ENCODE measurements at places on chromosomes 1 and 21. TPM values are rescaled to one million over a fixed set of nuclear protein-coding genes. Genes with fewer than 3 reads are reported as not detected.

The CELA3B gene
- 6.7 TPM for total RNA-seq

The SRSF11 gene
- total RNA-seq = 193 TPM

- H3K27me3 ChIP-seq = no peaks in the 10 kb centered on the region
- peak overlapping the region; percentile 36 for H3K27ac ChIP-seq
- no peak for DNase-seq
- H3K4me3 ChIP-seq = no peak overlapping the region
These were observed 33.0 kb downstream of the USP48 start for GRCh38 chr1:21749859-21750468.

DNA sequence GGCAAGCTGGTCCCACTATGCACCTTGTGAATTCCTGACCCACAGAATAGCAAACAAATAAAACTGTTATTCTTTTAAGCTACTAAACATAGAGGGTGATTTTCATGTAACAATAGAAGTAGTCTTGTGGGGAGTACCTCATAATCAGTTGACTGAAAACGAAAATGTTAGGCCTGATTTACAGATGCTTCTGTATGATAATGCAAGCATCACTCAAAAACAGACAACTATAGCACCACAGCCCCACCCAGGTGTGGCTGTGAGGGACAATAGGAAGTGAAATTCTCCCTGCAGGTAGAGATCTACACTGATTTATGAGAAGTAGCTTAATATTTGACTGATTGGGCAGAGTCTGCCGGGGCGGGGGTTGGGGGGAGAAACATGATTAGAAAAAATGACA, 26.5 kb upstream of the KRTAP19-8 start:
- DNase-seq = no peak
- no peak overlapping the region for H3K27ac ChIP-seq
- H3K27me3 ChIP-seq = no peaks in the 10 kb centered on the region
- H3K4me1 ChIP-seq = no peaks in the 10 kb centered on the region
- no peak overlapping the region for H3K4me3 ChIP-seq

DNA sequence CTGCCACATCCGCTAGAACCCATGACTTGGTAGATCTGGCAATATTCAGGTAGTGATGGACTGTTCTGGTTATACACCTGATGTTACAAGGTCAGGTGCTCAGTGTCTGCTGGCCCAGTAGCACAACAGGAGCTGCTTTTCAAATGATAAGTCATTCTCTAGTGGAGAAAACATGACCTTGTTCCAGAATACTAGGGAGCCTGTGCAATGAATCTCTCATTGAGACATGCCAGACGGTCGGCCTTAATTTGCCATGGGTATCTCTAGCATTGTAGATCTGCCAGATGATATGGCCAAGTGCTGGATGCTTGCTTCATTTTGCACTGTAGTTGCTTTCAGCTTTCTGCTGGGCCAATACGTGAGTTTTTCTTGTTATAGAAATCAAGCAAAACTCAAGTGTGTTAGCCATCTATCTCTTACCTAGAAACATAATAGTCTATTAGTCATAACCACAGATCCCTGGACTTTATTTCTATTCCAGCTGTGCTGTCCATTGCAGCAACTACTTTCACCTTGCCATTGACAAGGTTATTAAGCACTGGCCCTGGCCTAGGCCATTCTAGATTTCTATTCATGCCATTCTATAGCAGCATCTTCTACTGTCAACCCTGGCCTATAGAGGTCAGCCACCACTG, 13.9 kb upstream of the CENPF start:
- no peaks in the 10 kb centered on the region for H3K27me3 ChIP-seq
- no peak for DNase-seq
- no peak overlapping the region for H3K4me3 ChIP-seq
- H3K36me3 ChIP-seq = no peaks in the 10 kb centered on the region

- no peaks in the 10 kb centered on the region for H3K27me3 ChIP-seq
- H3K4me1 ChIP-seq = no peaks in the 10 kb centered on the region
- no peak overlapping the region for H3K27ac ChIP-seq
These were observed 10.4 kb downstream of the UBE2Q1 start for GRCh38 chr1:154548028-154548427.

DNA sequence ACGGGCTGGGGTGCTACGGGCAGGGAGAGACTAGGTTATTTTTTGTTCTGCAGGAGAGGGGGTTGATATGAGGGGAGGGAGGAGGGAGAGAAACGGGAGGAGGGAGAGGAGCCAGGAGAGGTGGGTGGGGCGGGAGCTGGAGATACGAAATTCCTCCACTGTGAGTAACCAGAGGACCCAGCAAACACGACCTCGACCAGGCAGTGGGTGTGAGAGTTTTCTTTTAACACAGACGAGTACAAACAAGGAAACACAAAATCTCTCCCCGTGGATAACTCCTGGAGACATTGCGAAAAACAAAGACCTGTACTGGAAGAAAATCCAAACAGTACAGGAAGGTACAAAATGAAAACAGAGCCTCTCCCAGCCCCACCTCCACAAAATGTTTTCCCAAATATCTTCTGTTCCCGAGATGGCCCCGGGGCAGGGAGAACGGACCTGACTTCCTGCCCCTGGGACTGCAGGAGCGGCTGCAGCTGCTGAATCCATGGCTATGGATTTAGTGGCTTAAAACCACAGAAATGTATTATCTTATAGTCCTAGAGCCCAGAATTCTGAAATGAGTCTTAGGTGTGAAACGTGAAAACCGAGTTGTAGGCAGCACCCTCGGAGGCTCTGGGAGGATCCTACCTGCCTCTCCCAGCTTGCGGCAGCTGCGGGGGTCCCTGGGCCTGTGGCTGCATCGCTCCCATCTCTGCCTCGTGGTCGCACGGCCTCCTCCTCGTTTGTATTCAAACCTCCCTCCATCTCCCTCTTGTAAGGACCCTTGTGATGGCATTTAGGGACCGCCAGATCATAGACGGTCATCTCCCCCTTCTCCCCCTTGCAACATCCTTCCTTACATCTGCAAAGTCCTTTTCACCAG, 82.2 kb downstream of the RIPK4 start:
- no peaks in the 10 kb centered on the region for H3K27me3 ChIP-seq
- H3K36me3 ChIP-seq = no peaks in the 10 kb centered on the region
- no peak for DNase-seq

GRCh38 chr1:205598841-205599668, 32.8 kb downstream of the ELK4 start:
- H3K4me3 ChIP-seq = no peak overlapping the region
- H3K27me3 ChIP-seq = no peaks in the 10 kb centered on the region
- no peak for DNase-seq
- no peaks in the 10 kb centered on the region for H3K4me1 ChIP-seq
- H3K36me3 ChIP-seq = peaks cover 11% of the 10 kb centered on the region

All from WTC11 (cell line).